Glutamatergic neuron (in vitro differentiated cells): ENCODE measurements at places on chromosomes 13 and 19.
A peak's percentile ranks its signal among the peaks of the same experiment; 100 is the strongest.

DNA sequence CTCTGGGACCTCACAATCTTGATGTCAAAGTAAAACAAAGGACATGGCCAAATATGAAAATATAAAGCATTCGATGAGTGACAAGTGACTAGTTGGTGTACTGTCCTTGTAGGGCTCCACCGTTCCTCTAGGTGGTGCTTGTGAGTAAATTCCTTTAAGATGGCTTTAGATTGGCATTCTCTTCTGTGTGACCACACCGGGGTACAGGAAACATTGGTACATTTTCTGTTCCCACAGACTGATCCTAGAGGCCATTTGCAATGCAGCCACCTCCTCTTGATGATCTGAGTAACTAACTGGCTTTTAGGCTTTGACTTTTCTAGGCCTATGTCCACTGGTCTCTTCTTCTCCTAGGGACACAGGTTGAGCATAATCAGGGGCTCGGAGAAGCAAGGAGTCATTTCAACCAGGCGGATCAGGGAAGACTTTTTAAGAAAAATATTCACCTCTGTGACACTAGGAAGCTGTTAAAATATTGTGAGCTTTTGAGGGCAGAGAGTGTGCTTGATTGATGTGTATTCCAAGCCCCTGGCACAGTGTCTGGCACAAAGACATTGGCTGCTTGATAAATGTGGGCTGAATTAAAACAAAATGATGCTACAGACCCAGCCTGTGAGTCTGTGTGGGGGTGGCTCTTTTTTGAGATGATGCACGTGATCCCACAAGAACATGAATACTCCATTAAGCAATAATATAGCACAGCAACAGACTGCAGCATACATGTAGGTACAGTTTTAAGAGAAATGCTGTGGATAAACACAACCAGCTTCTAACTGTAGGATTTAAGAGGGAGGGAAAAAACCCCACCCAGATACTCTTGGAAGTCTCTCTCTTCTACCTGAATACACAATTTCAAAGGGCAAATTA is 21.0 kb downstream of the EPSTI1 start:
- peak; percentile 30 for DNase-seq

- DNase-seq: no peak
These were observed 13.8 kb downstream of the DDX39A start for GRCh38 chr19:14405380-14405757.

- no peak for DNase-seq
These were observed 264.1 kb downstream of the TSHZ3 start for GRCh38 chr19:31085125-31085524.

DNA sequence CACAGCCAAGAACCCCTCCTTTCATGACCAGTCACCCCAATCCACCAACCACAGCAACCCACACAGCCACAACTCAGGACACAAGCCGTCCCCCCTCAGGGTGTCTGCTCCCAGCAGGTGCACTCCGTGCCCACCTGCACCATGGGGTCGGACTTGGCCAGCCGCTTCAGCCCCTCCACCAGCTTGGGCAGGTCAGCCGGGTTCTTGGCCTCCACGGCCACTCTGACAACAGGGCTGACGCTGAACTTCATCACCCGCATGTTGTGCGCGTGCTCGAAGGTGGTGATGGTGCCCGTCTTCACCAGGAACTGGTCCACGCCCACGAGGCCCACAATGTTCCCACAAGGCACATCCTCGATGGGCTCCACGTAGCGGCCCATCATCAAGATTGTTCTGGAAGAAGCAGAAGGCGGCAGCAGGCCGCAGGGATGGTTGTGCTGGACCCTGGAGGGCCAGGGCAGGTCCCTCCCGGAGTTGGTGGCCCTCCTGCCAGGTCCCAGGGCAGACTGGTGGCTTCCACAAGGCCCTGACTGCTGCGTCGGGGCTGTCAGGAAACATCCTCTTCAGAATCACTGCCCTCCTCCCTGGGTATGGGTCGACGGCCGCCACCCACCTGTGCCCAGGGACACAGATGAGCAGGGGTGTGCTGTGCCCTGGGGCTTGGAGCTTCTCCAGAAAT is 5.5 kb downstream of the EEF2 start:
- DNase-seq: no peak

DNA sequence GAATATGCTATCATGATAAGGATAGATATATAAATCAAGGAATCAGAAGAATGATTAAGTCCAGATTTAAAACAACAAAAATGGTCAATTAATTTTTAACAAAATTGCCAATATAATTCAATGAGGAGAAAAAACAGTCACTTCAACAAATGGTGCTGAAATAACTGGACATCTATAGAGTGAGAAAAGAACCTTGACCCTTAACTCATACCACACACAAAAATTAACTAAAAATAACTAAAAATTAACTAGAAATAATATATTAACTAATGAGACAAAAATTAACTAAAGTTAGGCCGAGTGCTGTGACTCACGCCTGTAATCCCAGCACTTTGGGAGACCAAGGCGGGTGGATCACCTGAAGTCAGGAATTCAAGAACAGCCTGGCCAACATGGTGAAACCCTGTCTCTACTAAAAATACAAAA is 9.5 kb downstream of the LGALS7 start:
- no peak for DNase-seq

GRCh38 chr19:40355975-40356680 is 7.6 kb downstream of the PLD3 start:
- no peak for DNase-seq

DNA sequence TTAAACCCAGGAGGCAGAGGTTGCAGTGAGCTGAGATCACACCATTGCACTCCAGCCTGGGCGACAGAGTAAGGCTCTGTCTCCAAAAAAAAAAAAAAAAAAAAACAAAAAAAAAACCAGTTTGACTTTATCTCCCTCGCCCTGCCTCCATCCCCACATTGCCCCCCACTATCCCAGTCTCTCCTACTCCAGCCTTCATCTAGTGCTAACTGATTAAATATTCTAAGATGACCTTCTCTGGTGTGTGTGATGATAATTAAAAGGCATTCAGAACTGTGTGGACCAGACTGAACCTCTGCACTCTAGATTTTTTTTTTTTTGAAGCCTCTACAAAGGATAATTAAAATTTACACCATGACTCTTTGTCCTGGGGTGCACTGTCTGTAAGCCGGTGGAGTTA is 6.0 kb upstream of the DLL3 start:
- no peak for DNase-seq

DNA sequence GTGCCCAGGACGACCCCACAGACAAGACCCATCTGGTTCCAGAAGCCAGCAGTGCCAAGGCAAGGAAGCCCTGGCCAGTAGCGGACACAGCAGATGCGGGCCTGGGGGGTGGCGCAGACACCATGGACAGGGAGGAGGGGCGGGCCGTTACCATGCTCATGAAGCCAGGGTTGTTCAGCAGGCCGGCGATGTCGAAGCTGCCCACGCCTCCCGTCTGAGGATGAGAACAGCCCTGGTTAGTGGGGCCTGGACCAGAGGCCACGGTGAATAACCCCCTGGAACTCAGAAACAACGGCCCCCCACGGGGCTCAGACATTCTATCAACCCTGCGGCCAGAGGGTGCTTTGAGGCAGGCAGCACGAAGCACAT is 21.5 kb upstream of the SLC39A3 start:
- no peak for DNase-seq

- no peak for DNase-seq
These were observed 399.2 kb downstream of the MYO16 start for GRCh38 chr13:109028624-109029023.

DNA sequence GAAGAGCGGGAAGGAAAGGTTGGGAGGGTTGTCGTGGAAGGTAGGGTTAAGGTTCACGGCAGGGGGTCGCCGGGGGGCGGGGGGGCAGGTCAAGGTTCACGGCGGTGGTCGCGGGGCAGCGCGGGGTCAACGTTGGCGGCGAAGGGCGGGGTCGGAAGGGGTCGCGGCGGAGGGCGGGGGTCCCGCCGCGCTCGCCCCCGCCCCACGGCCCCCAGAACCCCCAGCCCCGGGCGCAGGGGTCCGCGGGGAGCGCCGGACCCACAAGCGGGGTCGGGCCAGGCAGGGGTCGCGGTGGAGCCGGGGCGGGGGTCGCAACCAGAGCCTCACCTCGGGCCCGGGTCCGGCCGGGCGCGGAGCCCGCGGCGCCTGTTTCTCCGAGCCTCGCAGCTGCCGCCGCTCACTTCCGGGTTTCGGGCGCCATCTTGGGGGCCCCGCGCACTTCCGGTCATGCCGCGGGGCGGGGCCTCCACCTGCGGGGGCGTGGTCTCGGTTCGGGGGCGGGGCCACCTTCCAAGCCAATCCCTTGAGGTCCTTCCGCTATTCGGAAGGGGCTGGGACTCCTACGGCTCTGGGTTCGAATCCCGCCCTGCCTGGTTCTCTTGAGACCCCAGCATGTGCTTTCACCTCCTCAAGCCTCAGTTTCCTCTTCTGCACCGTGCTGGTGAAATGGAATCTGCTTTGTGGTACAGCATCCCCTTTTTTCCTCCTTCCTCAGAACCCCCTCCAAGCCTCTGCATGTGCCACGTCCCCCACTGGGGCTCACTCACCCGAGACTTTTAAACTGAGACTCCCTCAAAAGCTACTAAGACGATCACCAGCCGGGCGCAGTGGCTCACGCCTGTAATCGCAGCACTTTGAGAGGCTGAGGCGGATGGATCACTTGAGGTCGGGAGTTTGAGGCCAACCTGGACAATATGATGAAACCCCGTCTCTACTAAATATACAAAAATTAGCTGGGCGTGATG is at the start of gene SBNO2:
SBNO2 (minus strand) TSS at position 424 of the 965 bp plus-strand sequence. CDS start 19,992 bp downstream, outside the sequence.
- peak; percentile 96 for DNase-seq

DNA sequence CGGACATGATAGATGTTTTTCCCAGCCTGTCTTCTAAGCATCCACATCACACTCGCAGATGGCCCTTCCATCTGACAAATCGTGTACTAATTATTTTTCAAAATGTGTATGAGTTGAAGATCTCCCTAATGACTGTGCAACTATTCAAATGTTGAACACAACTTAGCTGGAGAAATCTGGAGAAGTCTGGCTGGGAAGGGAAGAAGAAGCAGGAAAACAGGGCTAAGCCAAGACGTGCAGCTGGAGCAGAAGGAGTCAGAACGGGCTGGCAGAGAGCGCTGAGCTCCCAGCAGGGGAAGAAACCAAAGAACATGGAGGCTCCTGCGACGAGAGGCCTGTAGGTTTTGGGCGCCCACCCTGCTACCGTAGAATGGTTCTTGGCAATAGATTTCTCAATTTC is 13.2 kb upstream of the LATS2 start:
- no peak for DNase-seq

DNA sequence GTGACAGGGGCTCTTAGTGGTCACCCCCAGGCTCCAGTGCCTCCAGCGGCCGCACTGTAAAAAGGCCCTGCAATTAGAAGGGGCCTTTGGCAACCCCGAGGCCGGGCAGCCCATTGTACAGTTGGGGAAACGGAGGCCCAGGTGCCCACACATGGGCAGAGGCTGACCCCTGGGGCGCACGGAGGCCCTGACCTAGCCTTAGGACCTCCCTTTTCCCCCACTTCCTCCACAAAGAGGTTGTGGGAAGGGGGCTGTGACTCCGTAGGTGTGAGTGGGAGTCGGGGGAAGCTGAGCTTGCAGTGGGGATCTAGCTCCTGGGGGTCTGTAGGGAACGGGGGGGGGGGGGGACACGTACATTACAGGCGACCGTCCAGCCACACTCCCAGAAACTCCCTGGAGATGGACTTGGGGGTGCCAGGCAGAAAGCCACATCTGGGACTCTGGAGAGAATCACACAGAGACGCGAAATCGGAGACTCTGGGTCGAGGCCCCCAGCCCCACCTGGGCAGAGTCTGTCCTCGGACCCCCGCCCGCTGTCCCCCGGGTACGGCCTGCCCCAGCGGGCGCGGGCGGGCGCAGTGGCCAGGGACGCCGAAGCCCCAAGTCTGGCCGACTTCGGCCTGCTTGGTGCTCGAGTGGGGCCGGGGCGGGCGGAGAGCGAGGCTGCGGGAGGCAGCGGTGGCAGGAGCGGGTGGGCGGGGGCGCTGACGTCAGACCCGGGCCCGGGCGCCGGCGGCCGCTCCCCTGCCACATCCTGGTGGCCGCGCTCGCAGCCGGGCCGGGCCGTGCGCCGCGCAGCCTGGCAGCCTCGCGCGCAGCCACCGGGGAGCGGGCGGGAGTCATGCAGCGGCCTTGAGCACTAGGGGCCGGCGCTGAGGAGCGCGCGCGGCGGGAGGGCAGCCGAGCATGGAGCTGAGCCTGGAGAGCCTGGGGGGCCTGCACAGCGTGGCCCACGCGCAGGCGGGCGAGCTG is at the start of gene ONECUT3:
ONECUT3 (plus strand) TSS at position 750 of the 972 bp plus-strand sequence; CDS start at position 907, 157 bp downstream.
- DNase-seq: peak; percentile 80
